G401 (cell line): ENCODE measurements at places on chromosomes 5 and 9.

GRCh38 chr9:80500300-80500699 lies 928.5 kb downstream of the TLE4 start:
- no peak for DNase-seq

- no peak for DNase-seq
Observed at GRCh38 chr9:130983970-130984369, 25.0 kb upstream of the LAMC3 start.

DNA sequence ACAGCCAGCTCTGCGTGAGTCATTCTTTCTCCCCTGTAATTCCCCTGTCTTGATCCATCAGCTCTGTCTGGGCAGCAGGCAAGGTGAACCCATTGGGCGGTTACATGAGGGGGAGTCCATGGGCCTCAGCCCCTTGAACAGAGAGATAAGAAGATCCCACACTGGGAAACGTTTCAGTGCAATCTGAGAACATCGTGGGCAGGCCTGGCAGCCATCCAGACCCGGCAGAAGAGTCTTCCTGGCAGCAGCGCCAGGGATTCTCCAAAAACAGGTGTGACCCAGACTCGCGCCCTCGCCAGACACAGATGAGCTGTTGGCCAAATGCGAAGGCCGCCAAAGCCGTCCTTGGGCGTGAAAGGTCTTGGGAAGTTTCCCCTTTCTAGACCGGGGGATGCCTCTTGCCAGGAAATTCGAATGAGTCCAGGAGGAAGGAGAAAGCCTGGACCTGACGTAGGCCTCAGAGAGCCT lies 6.4 kb upstream of the SLC12A7 start:
- peak; percentile 11 for DNase-seq

GRCh38 chr9:135490166-135490870 lies 10.2 kb upstream of the MRPS2 start:
- DNase-seq, result no peak

- DNase-seq, result no peak
Observed at GRCh38 chr5:158270996-158271554, 412.1 kb upstream of the CLINT1 start.

GRCh38 chr9:135801070-135801469 lies 99.1 kb downstream of the KCNT1 start:
- DNase-seq, result no peak

GRCh38 chr9:110926828-110927487 lies 111.3 kb downstream of the LPAR1 start:
- DNase-seq, result no peak

DNA sequence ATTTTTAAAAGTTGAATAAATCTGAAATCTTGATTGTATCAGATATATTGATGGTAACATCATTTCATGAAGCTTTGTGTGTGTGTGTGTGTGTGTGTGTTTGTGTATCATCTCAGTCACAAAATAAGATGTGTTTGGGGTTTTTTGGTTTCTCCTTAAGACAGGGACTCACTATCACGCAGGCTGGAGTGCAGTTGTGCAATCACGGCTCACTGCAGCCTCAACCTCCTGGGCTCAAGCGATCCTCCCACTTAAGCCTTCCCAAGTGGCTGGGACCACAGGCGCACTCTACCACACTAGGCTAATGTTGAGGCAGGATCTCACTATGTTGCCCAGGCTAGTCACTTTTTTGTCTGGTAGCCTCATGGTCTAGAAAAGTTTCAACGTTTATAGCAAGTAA lies 83.4 kb upstream of the DMRT1 start:
- DNase-seq, result no peak

- no peak for DNase-seq
Observed at GRCh38 chr5:172622091-172623046, 18.7 kb upstream of the NEURL1B start.

- no peak for DNase-seq
Observed at GRCh38 chr9:138057726-138058125, 180.1 kb downstream of the CACNA1B start.

GRCh38 chr5:125835293-125836172 lies 587.7 kb upstream of the GRAMD2B start:
- DNase-seq, result peak; percentile 72

GRCh38 chr9:93968451-93969327 lies 13.5 kb upstream of the BARX1 start:
- no peak for DNase-seq

DNA sequence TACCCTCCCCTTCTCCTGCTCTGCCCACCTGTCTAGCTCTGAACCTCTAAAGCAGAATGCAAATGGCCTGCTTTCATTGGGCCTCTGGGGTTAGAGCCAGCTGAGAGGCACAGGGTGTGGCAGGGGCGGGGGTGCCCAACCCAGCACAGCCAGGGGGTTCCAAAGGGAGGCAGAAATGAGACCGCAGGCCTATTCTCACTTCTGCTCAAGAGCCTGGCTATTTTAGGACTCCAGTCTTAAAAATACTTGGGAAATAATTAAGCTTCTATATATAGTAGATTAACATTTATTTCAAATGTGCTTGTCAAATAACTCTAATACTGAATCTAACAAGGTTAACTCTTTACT lies 5.7 kb downstream of the QSOX2 start:
- no peak for DNase-seq

GRCh38 chr9:6428940-6429889 lies 16.2 kb downstream of the UHRF2 start:
- DNase-seq, result no peak

DNA sequence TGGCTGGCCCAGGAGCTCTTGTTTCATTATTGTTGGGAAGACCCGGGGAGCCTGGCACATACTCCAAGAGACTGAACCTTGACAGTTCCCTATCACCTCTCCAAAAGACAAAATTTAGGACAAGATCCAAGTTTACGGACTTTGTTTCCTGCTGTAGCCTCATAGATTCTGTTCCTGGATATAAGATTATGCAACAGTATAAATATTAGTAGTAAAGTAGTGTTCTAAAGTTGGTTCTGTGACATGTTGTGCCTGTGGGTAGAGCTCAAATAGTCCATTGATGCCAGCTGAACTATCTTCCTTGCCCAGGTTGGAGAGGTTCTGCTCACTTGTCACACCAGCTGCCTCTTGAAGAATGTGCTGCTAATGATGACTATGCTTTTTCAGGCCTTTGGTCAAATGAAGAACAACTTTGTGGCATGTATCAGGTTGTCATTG lies 430.2 kb downstream of the DMAC1 start:
- DNase-seq, result no peak

- DNase-seq, result peak; percentile 87
Observed at GRCh38 chr9:120184266-120184665, 395.7 kb downstream of the CDK5RAP2 start.

DNA sequence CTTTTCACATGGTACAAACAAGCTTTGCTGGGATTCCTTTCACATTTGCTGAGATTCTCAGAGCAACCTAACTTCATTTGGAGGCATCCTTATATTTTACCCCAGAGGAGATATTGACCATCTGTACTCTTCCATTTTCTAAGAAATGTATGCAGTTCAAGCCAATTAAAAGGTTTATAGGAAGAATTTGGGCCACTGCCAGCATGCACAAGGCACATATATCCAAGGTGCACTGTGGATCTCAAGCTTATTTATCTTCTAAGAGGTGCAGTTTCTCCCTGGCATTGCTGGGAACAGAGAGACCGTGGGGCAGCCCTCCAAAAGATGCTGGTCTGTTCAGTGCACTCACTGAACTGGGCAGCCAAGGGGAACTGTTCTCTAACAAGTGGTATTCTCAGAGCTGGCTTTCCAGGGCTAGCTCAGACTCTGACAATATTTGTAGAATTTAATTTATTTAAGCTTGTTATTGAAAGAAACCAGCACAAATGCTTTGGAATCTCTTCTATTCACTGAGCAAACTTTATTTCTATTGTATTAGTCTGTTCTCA lies 213.3 kb downstream of the TENT4A start:
- no peak for DNase-seq

GRCh38 chr9:74946686-74947085 lies 6.0 kb downstream of the C9orf40 start:
- DNase-seq, result no peak

DNA sequence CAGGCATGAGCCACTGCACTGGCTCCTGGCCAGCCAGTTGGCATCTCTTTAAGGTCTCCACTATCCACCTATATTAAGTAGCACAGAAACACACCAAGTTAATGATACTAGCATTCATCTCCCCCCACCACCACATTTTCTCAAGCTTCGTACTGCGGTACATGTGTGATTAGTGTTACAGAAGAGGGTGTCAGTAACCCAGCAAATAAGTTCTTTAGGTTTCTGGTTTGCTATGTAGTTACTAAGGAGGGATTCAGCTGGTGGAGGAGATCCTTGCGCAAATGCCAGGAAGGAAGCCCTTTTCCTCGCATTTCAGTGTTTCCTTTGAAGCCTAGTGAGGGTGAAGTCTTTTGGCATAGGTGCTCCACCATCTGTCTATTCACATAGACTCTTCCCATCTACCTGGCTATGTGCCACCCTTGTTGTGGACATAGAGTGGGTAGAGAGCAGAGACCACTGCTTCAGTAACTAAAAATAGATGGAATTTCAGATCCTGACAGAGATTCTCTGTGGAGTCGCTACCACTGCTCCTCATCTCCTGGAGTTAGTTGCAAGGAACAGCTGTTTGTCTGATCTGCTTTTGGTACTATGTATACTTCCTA lies 16.7 kb downstream of the UBE2D2 start:
- peak; percentile 88 for DNase-seq

- DNase-seq, result no peak
Observed at GRCh38 chr5:106415541-106415940, 1255.2 kb downstream of the EFNA5 start.

DNA sequence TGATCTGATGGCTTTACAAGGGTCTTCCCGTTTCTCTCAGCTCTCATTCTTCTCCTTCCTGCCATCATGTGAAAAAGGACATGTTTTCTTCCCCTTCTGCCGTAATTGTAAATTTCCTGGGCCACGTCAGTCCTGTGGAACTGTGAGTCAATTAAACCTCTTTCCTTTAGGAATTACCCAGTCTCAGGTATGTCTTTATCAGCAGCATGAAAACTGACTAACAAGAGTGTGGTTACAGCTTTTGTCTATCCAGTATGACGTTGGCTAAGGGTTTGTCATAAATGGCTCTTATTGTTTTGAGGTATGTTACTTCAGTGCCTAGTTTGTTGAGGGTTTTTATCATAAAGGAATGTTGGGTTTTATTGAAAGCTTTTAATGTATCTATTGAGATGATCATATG lies 501.6 kb downstream of the CAAP1 start:
- no peak for DNase-seq

- no peak for DNase-seq
Observed at GRCh38 chr9:32728181-32728580, 55.2 kb upstream of the TMEM215 start.

- DNase-seq, result no peak
Observed at GRCh38 chr9:78189461-78189860, 46.4 kb upstream of the CEP78 start.

- DNase-seq, result peak; percentile 99
Observed at GRCh38 chr5:179697993-179698934, 503 bp upstream of the CANX start.

GRCh38 chr5:35483780-35484179 lies 133.9 kb upstream of the SPEF2 start:
- DNase-seq, result no peak

DNA sequence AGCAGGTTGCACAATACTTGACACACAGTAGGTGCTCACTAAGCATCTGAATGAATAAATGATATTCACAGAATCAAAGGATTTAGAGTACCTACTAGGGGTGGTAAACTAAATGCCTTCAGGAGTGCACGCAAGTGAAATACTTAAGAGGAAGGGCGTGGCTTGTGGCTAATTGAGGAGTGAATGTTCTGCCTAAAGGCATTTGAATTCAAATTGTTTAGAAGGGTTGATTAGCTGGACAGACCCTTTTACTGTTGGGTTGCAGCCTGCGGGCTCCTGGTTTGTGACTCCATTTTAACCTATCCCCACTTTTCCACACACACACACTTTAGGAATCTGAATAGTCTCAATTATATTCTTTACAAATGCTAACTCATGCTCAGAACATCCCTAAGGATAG lies 63.1 kb downstream of the PPP2R2B start:
- no peak for DNase-seq

DNA sequence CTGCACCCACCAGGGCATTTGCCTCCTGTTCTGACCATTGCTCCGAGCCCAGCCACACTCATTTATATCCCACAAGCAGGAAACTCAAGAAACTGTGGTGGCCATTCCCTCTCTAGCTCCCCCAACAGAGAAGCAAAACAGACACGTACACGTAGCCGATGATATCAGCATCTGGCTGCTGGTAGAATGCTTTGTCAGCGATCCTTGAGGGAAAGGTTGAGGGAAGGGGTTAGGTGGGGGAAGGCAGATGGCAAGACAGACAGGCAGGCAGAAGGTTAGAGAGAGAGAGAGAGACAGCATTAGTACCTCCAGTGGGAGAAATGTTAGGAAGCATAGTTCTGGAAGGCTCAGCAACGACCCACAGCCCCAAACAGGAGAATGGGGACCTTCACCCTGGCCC lies 7.8 kb downstream of the HIGD2A start:
- no peak for DNase-seq

- DNase-seq, result no peak
Observed at GRCh38 chr9:110767559-110768063, 99.0 kb downstream of the MUSK start.

- peak; percentile 54 for DNase-seq
Observed at GRCh38 chr5:92695123-92696003, 885.7 kb downstream of the NR2F1-AS1 start.

DNA sequence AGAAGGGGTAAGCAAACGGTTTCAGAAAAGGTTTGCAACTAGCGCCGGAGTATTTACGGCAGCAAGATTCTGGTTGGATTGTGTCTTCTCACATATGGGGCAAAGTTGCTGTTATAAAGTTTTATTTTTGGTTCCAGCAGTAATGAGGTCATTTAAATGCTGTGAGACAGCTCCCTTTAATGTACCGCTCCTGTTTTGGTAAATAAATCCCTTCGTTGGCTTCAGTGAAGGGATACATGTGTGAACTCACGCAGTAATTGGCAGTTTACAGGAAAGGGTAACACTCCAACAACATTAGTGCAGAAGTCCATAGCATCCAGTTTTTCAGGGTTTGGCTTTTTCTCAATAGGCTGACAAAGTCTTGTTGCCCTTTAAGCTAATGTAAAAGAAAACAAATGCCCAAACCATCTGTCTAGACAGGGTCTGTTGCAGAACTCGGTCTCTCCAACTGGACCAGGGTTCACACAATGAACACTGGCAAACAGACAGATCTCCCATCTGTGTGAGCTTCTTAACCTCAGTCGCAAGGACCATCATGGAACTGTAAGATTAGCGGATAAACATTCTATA lies 184.0 kb downstream of the GOLPH3 start:
- DNase-seq, result no peak
